Head of caudate nucleus (tissue), 42 donors: ENCODE measurements at places on chromosomes 2 and 18.

DNA sequence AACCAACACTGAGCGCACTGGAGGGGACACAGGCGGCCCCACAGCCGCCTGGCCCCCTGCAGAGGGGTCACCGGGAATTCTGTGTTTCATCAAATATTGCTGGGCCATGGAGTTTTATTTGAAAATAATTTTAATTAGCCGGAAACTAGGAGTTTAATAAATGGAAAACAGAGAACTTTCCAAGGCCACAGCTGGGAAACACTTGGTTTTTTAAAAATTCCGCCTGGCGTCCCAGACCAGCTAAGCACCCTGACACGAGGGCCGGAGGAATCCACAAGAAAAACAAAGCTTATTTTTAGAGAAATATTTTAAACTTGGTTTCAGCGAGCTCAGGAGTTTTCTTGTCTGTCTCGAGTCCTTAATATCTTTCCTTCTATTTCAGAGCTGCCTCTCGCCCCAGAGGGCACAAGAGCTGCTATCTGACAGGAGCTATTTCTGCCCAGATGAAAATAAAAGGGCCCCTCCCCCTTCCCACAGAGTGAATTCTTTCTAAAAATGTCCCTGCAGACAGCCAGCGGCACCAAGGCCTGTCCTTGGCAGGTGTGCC is 8.2 kb downstream of the ZFP36L2 start:
- DNase-seq: no peak

DNA sequence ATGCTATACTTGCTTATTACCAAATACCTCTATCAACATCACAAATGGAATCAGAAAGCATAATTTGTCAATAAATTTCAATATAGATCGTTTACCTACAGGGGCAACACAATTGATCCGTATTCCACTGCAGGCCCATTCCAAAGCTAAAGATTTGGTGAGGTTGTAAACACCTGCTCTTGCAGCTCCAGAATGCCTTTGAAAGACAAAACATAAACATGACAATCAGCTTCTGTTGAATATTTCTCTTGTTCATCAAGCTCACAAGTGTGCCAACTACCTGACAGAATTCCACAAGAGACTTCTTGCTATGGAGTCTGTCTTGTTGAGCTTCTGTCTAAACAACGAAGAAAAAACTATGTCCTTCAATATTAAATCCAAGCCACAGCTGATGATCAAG is 30.3 kb downstream of the PECR start:
- DNase-seq: no peak

GRCh38 chr18:46448347-46448746 is 208.7 kb downstream of the LOXHD1 start:
- DNase-seq: no peak

DNA sequence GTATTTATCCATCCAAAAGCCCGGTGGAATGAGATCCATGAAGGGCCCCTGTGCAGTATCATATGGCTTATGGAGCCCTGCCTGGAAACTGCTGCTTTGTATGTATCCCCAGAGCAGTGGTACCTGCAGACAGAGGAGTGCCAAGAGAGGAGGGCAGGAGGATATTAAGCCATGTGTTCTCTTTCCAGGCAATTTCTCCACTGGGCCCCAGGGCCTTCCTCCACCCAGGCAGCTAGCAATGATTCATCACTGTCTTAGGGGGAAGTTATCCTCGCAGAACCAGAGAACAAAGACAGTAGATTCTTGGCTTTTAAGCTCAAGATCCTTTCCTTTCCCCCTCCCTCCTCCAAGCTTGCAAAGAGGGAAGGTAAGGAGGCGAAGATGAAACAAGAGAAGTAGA is 98.1 kb downstream of the LRRC30 start:
- no peak for DNase-seq

DNA sequence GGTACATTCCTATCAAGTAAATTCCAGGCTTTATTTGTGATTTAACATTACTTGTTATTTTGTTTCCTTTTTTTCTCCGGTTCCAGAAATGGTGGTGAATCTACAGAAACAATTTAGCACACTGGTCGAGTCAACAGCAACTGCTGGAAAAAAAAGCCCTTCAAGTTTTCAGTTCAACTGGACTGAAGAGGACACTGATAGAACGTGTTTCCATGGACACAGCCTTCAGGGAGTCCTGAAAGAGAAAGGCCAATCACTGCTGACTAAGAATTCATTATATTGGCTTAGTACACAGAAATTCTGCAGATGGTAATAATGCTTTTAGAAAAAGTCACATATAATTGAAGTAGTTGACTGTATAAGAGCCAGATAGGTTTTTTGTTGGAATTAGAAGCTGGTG is 32.0 kb upstream of the GRHL1 start:
- DNase-seq: no peak

DNA sequence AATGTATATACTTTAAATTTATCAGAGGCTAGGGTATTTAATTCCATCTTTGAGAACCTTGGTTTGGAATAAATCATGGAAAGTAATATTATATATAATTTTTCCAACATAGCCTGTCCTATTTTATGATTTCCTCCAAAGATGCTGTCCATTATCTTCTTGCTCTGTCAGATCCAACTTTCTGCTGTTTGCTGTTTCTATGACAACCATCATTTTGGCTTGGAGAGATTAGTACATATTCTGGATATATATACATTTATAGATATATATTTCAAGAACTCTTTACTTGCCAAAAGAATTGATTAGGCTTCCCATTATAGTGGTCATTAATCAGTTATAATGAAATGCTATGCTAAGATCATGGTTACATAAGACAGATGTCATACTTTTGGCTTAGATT is 31.3 kb downstream of the CSRNP3 start:
- no peak for DNase-seq

DNA sequence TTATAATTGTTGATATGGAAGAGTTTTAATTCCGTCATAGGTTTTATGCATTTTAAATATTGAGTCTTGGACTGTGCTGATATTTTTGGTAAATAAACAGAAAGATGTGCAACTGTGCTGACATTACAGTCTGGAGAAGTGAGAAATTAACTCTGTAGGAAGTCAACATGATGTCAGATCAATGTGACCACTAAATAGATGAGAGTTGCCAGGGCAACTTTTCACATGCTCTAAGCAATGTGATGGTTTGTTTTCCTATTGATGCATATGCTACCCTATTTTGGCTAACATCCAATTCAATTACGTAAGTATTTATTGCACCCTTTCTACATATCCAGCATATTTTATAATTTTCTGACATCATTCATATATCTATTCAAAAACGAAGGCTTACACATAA is 1109.3 kb downstream of the TSN start:
- no peak for DNase-seq

GRCh38 chr18:35777039-35777438 is 195.4 kb upstream of the RMP24 start:
- no peak for DNase-seq

DNA sequence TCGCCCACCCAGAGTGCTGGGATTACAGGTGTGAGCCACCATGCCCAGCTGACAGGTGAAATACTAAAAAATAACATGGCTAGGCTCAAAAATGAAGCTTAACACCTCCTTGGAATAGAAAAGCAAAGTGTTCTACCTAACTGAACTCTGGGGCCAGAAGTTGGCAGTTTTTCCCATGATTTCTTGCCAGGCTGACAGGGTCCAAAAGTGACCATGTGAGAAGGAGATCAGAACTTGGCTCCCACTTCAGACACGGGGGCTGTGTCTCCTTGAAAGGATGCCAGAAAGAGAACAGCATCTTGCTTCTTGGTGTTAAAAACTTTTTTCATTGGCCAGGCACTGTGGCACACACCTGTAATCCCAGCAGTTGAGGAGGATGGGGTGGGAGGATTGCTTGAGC is 47.0 kb downstream of the BMPR2 start:
- no peak for DNase-seq

DNA sequence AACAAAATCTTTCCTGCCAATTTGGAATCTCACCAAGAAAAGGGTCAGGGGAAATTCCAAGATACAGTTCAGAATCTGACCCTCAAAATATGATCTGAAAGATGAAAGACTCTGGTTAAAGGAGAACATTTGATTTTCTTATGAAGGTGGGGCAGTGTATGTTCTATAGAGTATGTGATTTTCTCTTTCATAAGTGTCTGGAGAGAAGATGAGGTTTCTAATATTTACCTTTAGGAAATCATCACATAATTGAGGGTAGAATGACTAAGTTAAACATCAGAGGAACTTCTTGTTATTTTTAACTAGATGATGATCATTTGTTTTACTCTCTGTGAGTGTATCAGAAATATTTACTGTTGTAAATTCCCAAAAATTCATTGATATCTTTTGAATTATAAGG is 27.8 kb upstream of the MBOAT2 start:
- no peak for DNase-seq

DNA sequence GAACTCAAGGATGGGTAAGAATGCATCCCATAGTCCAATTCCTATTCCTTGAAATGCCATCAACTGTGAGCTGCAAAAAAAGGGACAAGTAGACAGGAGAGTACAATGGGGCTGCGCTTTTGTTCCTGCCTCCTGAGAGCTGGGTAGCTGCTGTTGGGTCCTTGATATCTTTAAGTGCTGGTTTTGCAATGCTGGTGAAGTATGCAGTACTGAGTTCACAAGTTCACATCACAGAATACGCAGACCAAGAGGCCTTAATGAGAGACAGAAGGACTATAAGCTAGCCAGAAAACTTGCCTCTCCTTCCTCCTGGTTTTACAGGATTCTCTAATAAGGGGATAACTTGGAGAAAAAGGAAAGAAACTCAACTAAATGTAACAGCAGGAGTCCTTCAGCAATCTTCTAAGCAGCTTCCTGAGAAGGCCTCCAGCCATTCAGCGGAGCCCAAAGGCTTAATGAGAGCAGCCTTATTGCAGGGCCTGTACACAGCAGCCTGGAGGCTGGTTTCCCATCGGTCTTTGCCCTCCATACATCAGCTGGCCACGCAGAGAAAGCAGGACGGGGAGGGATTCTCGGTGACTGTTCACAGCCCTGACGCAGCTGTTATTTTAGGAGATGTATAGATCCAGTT is 293.1 kb downstream of the CDCA7 start:
- DNase-seq: no peak

- DNase-seq: no peak
Measured at GRCh38 chr2:203654826-203655225, 51.6 kb upstream of the CD28 start.

DNA sequence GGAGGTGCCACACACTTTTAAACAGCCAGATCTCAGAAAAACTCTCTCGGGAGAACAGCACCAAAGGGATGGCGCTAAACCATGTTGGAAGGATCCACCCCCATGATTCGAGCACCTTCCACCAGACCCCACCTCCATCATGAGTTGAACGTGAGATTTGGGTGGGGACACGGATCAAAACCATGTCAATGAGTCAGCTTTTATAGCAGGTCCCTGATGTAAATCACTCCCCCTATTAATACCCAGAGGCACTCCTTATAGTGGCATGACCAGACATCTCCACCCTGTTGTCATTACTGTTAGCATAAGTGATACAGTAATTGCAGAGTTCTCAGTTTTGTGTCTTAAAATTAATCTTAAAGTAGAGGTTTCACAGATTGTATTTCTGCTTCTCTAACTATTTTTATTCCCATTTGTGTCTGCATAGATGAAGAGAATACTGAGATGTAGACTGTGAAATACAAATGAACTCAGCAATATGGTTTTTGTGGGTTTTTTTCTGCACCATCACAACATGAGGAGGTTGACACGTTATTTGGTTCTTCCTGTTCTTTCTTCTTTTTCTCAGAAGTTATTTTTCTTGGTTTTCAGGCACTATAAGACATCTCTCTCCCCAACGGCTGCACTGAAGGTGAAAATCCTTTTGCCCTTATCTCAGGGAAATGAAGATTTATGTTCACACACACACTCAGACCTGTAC is 218.2 kb downstream of the ARL4C start:
- DNase-seq: no peak

DNA sequence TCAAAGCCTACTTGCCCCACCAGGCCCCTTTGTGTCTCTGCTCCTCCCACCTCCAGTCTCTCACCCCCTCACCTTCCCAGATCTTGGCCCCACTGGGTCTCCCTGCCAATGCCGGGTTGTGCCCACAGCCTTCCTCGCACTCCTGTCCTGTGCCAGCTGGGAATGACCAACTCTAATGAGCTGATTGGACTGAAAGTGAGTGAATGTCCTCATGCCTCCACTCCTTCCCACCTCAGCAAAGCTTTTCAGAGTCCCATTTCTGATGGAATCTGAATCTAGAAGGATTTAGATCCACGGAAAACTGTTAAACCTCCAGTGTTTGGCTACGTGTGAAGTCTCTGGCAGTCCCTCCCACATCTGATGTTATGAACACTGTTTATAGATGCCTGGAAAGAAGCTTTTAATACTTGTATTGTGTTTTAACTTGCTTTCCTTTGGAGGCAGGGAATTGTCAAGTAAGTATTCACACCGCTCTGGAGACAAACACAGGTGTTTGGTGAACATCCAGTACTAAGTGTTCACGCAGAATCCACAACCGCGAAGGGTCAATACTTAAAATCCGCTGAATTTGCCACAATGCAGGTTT is 103.9 kb downstream of the RTN4 start:
- DNase-seq: no peak

DNA sequence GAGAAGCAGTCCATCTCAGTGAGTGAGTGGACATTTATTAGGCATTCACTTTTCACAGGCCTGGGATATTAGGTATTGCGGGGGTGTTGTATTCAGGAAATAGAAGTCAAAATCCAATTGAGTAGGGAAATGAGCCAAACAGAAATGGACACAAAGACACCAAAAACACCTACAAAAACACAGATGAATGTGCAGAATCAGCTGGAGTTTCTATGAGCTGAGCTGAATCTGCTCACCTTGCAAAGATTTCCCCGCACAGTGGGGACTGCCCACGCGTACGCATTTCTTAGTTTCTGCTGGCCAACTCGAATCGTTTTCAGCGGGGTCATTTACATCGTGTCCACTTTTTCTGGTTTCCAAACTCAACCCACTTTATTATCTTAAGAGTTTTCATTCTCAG is 160.0 kb downstream of the BCL2 start:
- no peak for DNase-seq

DNA sequence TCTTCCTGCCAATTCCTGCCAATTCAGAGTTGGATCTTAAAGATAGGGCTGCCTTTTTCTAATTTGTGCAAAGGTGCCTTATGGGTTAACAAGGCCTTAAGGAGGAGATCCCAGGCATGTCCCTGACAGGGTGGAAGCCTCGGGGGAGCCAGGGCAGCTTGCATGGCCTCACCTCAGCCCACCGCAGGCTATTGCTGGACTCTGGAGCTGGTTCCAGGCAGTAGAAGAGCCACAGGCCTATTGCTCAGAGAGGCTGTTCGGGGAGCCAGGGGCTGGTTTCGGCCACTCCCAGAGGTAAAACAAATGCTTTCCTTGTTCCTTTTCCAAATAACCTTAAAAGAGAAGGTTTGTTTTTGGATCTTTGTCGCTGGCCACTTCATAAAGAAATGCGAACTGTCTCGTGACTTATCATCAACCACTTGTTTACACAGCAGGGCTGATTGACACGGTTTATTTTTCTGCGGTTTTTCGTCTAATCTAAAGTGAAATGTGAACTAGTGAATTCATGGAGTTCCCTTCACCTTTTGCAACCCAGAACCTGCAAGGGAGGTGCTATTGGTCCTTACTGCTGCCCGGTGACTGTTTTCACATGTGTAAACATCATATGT is 108.6 kb downstream of the APOB start:
- no peak for DNase-seq
